ENCODE measurements at places on chromosomes 6 and 20. TPM values are rescaled to one million over a fixed set of nuclear protein-coding genes. Genes with fewer than 3 reads are reported as not detected.

DNA sequence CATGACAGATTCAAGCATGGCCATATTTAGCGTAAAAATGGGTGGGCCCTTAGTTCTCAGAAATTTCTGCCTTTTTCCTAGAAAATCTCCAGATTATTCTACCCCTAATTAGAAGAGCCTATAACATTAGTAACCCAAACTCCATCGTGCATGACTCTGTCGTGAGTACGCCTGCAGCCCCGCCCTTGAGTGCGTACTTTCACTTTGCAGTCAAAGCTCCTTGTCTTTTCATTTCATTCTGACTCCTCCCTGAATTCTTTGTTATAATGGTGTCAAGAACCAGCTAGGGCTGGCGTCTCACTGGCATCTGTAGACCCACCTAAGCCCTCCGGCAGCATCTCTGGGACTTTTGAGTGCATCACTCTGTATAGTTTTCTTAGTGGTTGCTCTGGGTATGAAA, 61.7 kb upstream of the NOX3 start:
- DNase-seq: no peak

Gene MYLK4
- total RNA-seq: 0.57 TPM

Gene SRMS
- 1.5 TPM for total RNA-seq

DNA sequence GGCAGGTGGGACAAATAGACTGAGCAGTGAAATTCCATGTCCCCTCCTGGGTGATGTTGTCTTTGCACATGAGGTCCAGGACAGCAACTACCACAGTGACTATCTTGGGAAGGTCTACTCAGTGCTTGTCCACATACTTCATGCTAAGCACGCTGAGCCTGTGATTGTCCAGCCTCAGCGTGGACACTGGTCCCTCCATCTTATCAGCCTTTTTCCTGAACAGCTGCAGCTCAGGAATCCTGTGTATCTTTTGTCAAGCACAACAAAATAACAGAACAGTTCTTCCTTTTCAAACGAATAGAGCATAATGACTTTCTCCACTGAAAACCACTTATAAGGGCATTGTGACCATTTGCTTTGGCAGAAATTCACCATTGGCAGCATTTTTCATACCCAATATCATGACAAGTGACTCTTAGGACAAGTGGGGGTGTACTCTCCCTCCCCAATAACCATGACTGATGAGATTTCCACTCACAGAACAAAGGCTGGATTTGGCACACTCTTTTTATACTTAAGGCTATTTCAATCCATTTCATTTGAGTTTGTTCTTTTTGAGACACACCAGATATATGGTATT, 90.3 kb downstream of the FYN start:
- no peak for DNase-seq

Gene MOG
- not detected for total RNA-seq

DNA sequence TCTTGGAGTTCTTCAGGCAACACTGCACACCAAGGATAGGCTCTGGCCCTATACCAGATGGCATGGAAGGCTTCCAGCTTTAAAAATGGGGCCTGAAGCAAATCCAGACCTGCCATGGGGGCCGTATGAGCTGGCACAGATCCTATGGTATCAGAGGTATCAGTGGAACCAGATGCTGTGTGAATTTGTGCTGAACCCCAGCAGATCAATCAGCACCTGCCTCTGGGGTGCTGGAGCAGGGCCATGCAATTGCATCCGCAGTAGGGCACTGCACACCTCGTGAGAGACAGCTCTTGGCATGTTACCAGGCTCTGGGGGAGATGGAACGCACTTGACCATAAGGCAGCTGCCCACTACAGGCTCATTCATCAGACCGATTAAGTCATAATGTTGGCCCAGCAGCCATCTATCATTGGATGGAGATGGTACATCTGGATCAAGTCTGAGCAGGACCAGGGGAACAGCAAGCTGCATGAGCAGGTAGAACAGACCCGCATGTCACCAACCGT, 221.5 kb downstream of the MYLK4 start:
- no peak for DNase-seq

DNA sequence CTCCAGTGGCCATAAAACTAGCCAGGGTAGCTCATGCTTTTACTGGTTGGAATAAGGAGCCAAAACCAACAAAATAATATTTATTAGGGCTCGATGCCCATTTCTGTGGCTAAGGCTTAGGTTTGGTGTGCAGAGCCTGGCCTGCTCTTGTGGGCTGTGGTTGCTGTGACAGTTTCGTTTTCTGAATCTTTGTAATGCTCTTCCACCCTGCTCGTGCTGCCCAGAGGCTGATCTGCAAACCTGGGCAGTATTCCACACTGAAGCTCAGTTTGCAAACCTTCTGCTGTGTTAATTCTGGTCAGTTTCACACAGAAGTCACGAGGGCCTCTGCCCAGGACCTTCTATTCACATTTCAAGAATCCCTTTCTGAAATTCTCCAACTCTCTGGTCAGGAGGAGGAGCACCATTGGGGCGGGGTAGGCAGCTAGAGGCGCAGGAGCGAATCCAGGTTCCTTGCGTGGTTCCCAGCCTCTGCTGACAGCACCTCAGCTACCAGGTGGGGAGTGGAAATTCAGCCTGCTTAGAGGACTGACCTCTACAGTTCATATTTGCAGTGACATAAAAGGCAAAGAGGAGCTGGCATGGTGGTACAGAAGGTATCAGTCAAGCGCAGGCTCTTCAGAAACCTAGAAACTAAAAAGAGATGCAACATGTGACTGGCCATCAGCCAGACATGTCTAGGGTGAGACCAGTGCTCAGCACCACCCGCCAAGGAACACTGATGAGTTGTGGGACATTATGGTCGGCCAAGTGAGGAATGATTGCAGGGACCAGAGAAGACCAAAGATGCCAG, 14.3 kb upstream of the C20orf144 start:
- no peak for DNase-seq

GRCh38 chr20:4266183-4266582, 250.8 kb upstream of the RNF24 start:
- DNase-seq: no peak

GRCh38 chr6:156131221-156131903, 645.8 kb upstream of the ARID1B start:
- DNase-seq: peak; percentile 80

DNA sequence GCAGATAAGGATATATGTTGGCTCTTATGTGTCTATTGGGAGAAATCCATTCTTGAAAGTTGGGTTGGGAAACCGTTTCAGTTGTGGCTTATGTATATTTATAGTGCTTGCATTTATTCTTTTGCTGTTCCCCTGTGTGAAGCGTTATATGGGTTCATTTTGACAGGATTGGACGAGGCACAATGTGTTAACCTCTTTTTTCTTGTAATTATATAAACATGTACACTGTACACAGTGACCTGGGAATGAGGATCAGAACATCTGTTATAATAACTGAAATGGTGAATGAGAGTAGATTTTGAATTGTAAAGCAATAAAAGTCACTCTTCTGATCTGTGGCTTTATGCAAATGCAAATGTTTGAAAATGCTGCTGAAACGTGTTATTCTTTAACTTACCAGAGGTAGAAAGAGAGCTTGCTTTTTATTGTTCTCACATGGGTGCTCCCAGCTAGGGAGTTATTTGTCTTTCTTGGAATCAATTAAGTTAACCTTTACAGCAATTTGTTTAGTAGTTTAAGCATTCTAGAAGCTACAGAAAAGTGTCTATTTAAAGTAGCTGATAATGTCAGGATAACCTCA, 213.7 kb downstream of the GRIK2 start:
- no peak for DNase-seq

DNA sequence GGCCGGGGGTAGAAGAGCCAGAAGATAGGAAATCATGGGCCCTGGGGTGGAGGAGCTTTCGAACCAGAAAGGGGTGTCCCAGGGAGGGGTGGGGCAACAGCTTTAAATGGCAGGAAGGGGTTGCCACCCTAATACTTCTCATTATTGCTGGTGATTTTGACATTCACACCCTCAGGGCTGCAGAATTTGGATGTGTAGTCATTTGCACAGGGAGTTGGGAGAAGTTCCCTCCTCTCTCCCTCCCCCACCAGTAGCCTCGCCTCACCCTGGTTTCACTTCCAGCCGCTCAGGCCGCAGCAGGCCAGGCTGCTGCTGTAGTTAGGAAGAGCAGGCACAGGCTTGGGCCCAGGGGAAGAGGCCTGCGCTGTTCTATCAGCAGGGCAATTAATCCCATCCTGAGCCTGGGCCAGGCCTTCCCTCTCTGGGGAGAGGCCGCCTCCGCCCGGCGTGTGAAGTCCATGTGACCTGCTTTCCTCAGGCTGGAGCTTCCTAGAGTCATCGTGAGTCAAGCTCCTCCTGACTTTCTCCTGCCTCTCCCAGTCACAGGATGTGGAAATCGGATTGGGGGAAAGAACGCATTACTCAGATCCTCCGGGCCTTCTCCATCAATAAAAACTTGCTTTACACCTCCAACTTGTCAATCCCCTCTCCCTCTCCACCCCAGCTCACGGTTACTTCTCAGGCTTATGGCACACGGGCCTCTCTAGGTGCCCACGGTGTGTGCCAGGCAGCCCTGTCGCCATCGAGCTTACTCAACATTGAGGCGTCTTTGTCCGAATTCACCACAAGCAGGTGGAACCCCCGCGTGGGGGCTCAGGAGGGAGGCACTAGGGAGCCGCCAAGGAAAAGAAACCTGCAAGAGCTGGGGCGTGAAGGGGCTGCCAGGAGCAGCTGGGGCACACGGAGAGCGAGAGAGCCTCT, 7.8 kb downstream of the ADTRP start:
- peak; percentile 80 for DNase-seq

Gene OOEP
- not detected for total RNA-seq
